ENCODE measurements at places on chromosomes 7 and 10. TPM values are rescaled to one million over a fixed set of nuclear protein-coding genes. Genes with fewer than 3 reads are reported as not detected.
A peak's percentile ranks its signal among the peaks of the same experiment; 100 is the strongest.

- no peaks in the 10 kb centered on the region for H3K27me3 ChIP-seq
- peak overlapping the region; percentile 100 for H3K27ac ChIP-seq
- peaks cover 46% of the 10 kb centered on the region for H3K4me1 ChIP-seq
- H3K36me3 ChIP-seq = peaks cover 4% of the 10 kb centered on the region
- DNase-seq = no peak
These were observed 4.6 kb downstream of the ITGB1 start for GRCh38 chr10:32953277-32953927.

CHCHD1 gene
- 41.2 TPM for total RNA-seq

GRCh38 chr10:133401981-133402725 is 8.2 kb downstream of the MTG1 start:
- H3K36me3 ChIP-seq = peaks cover 4% of the 10 kb centered on the region
- no peak overlapping the region for H3K27ac ChIP-seq
- no peaks in the 10 kb centered on the region for H3K4me1 ChIP-seq
- no peak for DNase-seq

- peaks cover 3% of the 10 kb centered on the region for H3K27me3 ChIP-seq
- no peak overlapping the region for H3K27ac ChIP-seq
- no peaks in the 10 kb centered on the region for H3K36me3 ChIP-seq
- peak overlapping the region; percentile 70 for H3K4me3 ChIP-seq
These were observed 84.2 kb upstream of the MKI67 start for GRCh38 chr10:128210215-128211063.

MAD1L1 gene
- total RNA-seq = 70.8 TPM

KLLN gene
- total RNA-seq = 1.3 TPM

- DNase-seq = no peak
- peak overlapping the region; percentile 76 for H3K27ac ChIP-seq
- H3K4me3 ChIP-seq = peak overlapping the region; percentile 70
- H3K4me1 ChIP-seq = peaks cover 9% of the 10 kb centered on the region
- H3K36me3 ChIP-seq = no peaks in the 10 kb centered on the region
- no peaks in the 10 kb centered on the region for H3K27me3 ChIP-seq
These were observed 674 bp downstream of the MRPS24 start for GRCh38 chr7:43868681-43869005.

GRCh38 chr7:76292213-76292573 is 10.3 kb upstream of the HSPB1 start:
- H3K4me3 ChIP-seq = peak overlapping the region; percentile 24
- peaks cover 50% of the 10 kb centered on the region for H3K4me1 ChIP-seq
- DNase-seq = no peak
- no peaks in the 10 kb centered on the region for H3K27me3 ChIP-seq

GRCh38 chr10:24966962-24967481 is 14.6 kb upstream of the PRTFDC1 start:
- H3K4me1 ChIP-seq = no peaks in the 10 kb centered on the region
- H3K27me3 ChIP-seq = no peaks in the 10 kb centered on the region
- DNase-seq = no peak
- no peak overlapping the region for H3K4me3 ChIP-seq

TRIL gene
- not detected for total RNA-seq

TMEM176B gene
- 0.31 TPM for total RNA-seq

DNA sequence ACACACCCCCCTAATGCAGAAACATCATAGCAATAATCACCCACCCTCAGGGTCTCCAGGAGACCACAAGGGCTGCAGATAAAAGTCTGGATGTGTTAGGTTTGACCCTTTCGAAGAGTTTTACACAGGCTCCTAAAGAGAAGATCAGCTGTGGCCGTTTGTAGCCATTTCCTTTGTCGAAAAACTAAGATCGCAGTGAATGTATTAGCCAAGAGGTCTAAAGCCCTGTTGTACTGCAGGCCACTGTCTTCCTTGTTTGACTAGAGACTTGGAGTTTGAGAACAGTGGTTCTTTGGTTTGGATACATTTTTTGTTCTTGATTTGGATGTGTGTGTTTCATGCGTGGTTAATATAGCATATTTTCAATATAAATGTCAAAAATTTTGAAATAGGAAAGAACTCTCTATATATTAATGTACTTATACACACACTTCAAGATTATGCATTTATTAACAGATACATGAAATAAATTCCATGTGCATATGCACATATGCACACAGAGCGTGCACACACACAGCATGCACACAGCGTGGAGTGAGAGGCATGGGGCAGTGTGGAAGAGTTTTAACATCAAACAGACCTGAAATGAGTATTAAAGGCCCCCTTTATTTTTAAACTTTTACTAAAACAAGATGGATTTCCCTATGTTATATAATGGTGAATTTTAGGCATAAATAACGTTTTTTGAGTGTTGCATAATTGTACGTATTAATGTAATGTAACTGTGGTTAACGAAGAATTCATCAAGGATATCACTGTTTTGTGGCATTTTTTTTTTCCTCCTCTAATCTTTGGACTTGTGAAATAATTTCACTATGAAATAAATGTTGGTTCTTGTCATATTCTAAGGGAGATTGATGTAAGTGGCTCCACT is 2.2 kb downstream of the IKZF1 start:
- H3K36me3 ChIP-seq = no peaks in the 10 kb centered on the region
- no peak for DNase-seq
- H3K4me1 ChIP-seq = peaks cover 6% of the 10 kb centered on the region
- peaks cover 56% of the 10 kb centered on the region for H3K27me3 ChIP-seq
- no peak overlapping the region for H3K4me3 ChIP-seq

DNA sequence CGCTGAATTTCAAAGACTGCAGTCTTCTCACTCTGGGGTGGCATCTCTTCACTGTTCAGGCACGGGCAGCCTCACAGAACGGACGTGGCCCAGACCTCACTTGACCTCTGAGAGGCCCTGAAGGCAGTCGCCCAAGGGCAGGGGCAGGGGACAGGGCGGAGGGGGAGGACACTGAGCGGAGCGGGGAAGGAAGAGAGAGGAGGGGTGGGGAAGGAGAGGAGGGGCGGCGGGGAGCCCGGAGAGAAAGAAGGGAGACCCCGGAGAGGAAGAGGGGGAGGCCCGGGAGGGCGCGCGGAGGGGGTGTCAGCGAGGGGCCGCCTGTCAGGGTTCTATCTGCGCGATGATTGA is 58.7 kb upstream of the COMTD1 start:
- H3K4me1 ChIP-seq = peaks cover 8% of the 10 kb centered on the region
- H3K27me3 ChIP-seq = peaks cover 54% of the 10 kb centered on the region
- H3K27ac ChIP-seq = no peak overlapping the region
- no peak for DNase-seq
- no peaks in the 10 kb centered on the region for H3K36me3 ChIP-seq

DLX5 gene
- not detected for total RNA-seq
